ENCODE measurements at places on chromosomes 12 and 14. TPM values are rescaled to one million over a fixed set of nuclear protein-coding genes. Genes with fewer than 3 reads are reported as not detected.
A peak's percentile ranks its signal among the peaks of the same experiment; 100 is the strongest.

DNA sequence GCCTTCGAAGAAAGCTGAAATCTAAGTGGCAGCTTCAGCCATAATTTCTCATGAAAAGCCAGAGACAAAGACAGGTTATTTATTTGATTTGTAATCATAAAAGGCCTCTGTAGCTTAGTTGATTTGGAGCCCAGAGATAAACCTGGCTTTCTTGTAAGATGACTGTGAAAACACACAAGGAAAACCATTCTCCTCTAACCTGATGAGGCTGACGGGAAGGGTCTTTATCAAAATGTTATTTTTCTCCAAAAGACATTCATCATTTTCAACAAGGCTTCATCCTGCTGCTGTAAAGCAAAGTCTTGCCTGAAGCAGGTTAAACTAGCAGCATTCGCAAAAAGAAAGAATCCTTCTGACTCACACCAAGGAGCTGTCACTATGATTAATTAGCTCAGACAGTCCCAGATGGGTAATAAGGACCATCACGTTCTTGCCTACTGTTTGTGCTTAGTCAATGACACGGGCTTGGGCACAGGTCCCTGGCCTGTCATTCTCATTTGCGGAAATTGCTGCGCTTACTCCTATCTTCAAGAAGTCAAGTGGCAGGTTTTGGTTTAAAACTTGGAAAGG, 286.6 kb downstream of the C12orf75 start:
- no peak for DNase-seq

The NRXN3 gene
- total RNA-seq = not detected

DNA sequence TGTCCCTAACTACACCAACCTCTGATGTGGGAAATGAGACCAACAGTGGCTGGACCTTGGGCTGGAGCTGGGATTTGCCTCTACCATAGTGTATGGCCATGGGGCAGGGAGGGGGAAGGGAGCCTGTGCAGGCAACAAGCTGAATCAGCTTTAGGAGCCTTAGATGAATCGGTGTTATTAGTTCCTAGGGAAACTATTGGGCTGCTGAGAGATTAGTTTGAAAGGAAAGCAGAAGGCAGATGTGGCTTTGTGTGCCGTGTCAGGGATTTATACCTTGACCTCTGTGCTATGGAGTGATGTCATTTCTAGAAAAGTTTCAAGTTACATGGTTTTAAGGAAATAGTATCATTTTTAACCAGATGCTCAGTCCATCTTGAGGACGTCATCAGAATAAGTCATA, 19.5 kb upstream of the GAS2L3 start:
- DNase-seq = no peak

The FLRT2 gene
- 7.1 TPM for total RNA-seq

- DNase-seq = peak; percentile 92
These were observed 20.8 kb downstream of the TPCN1 start for GRCh38 chr12:113242026-113242418.

The AP4S1 gene
- 2.9 TPM for total RNA-seq

The CLEC2B gene
- 3.1 TPM for total RNA-seq

The USP5 gene
- total RNA-seq = 72.0 TPM

DNA sequence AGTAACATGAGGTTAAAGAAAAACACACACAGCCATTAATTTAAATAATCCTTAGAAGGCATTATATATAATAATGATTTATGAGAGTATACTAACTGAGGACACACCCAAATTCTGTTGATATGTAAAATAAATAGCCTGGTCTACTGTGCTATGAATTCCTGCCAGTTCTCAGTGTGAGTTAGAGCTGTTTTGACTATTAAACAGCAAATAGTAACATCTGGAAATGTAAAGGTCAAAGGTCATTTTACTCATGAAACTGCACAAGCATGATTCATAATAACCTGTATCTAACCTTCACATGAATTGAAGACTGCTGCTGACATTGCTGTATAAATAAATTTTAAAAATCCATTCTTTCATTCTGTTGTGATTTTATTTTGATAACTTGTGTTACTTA, 966.7 kb downstream of the SLC6A15 start:
- no peak for DNase-seq

DNA sequence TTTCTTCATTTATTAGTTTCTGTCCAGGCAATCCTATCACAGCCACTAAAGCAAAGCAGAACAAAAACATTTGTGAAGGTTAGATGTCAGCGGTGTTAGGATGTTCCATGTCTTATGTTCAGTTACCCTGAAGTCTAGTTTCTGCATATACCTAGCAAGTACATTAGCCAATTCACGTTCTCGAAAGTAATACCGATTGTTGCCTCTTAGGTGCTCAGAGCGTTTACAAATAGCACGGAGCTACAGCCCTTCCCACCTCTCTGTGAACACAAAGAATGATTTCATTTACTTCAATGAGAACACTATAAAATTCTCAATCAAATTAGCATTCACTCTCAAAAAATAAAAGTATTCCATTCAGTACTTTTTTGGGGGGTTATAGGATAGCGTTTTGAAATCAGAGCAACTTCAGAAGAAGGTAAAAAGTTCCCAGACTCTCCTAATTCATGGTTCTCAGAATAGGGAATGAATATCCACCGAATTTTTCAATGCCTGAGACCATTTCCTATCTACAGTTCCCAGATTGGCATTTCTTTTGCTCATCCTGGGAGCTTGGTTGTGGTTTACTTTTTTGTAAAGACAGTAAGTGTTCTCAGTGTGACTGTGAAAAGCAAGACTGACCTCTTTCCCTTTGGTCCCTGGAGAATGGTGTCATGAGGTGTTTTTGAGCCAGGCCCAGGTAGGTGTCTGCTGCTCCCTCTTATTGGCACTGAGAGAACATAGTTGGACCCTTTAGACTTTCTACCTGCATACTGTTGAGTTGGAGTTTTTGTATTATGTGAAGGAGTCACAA, 488.0 kb upstream of the RGS6 start:
- DNase-seq = no peak

DNA sequence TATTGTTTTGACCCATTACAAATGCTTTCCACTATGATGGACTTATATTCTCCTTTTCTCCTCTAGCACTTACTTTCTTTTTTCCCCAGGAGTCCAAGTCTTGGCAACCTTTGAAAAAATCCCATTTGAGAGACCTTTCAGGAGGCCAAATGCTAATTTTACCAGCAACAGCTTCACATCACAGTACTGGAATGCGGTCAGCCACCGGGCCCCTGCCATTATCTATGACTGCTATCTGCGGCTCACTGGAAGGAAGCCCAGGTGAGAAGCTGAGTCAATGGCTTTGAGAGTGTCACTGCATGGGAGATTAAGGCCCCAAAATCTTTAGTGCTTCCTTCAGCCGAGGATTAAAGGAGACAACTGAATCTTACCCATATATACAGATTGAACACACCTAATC, 64.2 kb downstream of the ERGIC2 start:
- no peak for DNase-seq

- DNase-seq = peak; percentile 48
These were observed 10.5 kb upstream of the STAC3 start for GRCh38 chr12:57261428-57261865.

GRCh38 chr12:55666508-55666907, 29.8 kb downstream of the OR10P1 start:
- no peak for DNase-seq

GRCh38 chr12:67193704-67194103, 75.5 kb upstream of the CAND1 start:
- no peak for DNase-seq

The GLIPR1L2 gene
- total RNA-seq = 0.49 TPM

DNA sequence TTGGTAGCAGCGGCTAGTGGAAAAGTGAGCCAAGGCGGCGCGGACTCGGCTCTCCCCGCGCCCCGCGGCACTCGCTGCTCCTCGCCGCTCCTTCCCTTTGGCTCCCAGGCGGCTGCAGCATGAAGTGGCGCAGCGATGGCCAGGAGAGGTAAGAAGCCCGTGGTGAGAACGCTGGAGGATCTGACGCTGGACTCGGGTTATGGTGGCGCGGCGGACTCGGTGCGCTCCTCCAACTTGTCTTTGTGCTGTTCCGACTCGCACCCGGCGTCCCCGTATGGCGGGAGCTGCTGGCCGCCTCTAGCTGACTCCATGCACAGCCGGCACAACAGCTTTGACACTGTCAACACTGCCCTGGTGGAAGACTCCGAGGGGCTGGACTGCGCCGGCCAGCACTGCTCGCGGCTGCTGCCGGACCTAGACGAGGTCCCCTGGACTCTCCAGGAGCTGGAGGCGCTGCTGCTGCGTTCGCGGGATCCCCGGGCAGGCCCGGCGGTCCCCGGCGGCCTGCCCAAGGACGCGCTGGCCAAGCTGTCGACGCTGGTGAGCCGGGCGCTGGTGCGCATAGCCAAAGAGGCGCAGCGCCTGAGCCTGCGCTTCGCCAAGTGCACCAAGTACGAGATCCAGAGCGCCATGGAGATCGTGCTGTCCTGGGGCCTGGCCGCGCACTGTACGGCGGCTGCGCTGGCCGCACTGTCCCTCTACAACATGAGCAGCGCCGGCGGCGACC, 225.6 kb upstream of the CRY1 start:
- DNase-seq = no peak

DNA sequence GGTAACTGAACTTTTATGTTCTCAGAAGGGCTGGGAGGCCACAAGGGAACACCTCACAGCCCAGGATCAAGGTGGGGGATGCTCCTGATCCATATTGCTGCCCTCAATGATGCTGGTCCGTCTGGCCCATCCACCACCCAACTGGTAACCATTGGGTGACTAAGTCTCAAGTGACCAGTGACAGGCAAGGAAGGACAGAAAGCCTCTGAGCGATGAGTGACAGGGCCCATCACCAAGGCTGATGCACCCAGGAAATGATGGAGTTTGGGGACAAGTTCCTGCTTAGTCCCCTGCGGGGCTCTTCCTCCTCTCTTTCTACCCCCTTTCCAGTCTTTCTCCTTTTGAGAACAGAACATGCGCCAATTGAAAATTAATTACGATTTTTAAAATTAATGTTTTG, 2.6 kb upstream of the MMP19 start:
- DNase-seq = no peak

Data from gastrocnemius medialis (tissue), 4 donors.